A172 (cell line): ENCODE measurements at places on chromosomes 5 and 9. TPM values are rescaled to one million over a fixed set of nuclear protein-coding genes. Genes with fewer than 3 reads are reported as not detected.
A peak's percentile ranks its signal among the peaks of the same experiment; 100 is the strongest.

DNA sequence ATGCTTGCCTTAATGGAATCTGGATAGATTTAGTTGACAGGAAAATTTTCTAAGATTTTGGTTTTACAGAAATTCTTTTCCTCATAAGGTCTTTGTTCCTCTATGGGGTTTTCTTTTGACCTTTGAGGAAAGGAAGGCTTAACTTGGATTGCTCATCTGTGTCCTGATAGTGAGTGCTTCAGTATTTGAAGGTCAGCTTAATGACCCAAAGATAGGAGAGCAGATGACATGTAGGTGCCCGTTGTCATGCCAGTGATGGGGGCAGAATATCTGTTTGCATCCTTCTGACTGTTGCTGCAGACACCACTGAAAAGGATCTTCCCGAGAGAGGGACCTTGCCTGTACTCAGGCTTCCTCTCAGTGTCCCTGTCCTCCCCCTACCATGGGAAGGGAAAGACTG lies 30.9 kb downstream of the MEGF10 start:
- no peak for DNase-seq

DNA sequence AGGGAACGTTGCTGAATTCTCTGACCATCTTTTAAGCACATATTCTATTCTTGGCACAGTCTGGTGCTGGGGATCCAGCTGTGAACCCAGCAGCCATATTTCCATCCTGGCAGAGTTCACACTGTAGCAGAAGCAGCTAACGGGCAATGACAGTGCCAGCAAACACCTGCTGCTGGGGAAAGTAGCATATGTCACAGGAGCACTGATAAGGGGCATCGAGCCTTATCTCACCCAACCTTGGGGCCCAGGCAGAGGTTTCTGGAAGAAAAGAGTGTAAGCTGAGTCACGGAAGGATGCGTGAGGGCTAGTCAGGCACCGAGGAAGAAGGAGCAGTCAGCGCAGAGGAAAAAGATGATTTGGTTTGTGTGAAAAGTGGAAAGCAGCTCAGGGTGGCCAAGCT lies 1.1 kb downstream of the NDOR1 start:
- DNase-seq: no peak

DNA sequence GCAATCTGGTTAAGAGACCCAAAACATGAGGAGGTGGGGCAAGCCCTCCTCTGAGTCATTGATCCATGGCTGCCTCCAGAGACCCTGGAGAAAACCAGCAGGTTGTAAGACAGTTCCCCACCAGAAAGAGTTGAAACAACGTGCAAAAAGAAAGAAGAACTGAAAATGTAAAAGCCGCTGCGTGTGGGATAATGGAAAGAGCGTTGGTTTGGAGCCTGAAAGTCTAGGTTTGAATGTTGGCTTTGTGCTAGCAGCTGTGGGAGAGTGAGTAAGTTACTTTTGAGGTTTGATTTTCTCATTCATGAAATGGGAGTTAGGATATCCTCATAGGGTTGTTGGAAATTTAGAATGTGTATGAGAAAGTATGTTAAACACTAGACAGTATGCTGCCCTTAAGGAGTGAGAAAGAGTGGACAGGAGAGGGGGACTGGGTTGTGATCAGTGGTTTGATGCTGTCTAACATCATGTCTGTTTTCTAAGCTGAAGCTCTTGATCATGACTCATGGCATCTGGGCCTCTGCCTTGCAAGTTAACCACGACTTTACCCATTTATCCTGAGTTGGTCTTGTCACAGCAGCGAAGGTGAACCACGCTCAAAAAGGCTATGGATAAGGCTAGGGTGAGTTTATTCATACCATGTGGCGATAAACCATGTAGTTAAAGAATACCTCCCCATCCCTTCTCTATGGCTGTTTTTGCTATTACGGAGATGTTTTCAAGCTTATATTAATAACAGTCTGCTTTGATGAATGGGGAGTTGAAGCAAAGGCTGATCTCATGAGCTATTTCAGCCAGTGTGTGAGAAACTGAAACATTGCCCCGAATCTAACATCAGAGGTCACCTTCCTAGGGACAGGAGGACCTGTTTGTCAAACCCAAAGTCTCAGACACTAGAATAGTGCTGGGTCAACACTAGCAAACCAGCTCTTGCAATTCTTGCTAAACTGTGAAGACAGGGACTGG lies 41.3 kb downstream of the ZNF366 start:
- peak; percentile 44 for DNase-seq

DNA sequence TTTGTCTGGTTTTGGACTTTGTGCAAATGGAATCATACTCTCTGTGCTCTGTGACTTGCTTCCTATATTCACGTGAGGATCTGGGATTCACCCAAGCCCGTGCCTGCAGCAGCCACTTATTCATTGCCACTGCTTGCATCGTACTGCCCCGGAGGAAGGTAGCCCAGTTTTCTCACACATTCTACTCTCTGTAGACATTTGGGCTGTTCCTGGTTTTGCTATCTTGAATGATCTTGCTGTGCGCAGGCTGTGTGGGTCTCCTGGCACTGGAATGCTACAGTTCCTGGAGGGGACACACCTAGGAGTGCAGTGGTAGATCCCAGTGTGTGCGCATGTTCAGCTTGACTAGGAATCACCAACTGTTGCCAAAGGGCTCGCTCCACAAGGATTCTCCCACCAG lies 99.2 kb upstream of the BOD1 start:
- peak; percentile 16 for DNase-seq

- DNase-seq: no peak
Measured at GRCh38 chr9:72650206-72650605, 128.8 kb downstream of the TMC1 start.

GRCh38 chr5:21774801-21775200 lies 1078.3 kb downstream of the CDH12 start:
- peak; percentile 80 for DNase-seq

- DNase-seq: no peak
Measured at GRCh38 chr9:76608575-76609273, 149.7 kb downstream of the GCNT1 start.

DNA sequence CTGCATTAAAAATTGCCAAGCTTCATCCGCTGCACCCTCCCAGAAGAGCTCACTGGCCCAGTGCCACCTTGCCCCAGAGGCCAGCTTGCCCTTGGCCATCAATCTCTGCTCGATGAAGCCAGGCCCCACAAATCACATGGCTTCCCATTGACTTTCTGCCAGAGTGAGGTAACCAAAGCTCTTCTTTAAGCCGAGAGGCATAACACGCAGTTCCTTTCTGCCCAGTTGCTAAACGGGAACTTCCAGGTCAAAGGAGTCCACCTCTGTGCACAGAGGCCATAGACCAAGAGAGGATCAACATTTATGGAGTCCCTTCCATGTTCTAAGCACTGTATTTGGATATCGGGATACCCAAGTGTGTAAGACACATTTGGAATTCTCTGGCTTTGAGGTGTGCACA lies 208.8 kb downstream of the KIF4B start:
- no peak for DNase-seq

- no peak for DNase-seq
Measured at GRCh38 chr9:135526730-135527571, 5.7 kb downstream of the LCN1 start.

- no peak for DNase-seq
Measured at GRCh38 chr9:86644675-86645034, 290.4 kb upstream of the TUT7 start.

DNA sequence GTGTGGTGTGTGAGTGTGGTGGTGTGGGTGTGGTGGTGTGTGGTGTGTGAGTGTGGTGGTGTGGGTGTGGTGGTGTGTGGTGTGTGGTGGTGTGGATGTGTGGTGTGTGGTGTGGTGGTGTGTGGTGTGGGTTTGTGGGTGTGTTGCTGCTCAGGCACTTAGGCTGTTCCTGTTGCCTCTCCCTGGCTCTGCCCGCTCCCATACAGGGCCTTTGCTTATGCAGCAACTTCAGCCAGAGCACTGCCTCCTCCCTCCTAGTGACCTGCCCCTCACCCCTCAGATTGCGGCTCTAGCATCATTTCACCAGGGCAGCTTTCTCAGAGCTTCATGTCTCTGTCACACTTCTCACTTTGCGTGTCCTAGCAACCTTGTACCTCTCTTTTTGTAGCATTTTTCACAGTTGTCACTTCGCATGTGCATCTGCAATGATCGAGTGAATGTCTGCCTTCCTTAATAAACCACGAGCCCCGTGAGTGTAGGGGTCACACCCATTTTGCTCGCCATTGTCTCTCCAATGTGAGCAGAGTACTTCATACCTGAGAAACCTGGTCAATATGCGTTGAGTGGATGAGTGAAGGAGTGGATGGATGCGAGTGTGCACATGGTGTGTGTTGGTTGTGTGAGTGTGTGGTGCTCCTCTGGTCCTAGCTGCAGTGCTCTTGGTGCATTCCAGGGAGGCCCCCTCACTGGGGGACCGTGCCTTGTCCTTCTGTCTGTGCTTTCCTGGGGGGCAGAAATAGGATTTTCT lies 167.9 kb upstream of the PANK3 start:
- no peak for DNase-seq

- no peak for DNase-seq
Measured at GRCh38 chr9:81363916-81364480, 325.3 kb downstream of the TLE1 start.

DNA sequence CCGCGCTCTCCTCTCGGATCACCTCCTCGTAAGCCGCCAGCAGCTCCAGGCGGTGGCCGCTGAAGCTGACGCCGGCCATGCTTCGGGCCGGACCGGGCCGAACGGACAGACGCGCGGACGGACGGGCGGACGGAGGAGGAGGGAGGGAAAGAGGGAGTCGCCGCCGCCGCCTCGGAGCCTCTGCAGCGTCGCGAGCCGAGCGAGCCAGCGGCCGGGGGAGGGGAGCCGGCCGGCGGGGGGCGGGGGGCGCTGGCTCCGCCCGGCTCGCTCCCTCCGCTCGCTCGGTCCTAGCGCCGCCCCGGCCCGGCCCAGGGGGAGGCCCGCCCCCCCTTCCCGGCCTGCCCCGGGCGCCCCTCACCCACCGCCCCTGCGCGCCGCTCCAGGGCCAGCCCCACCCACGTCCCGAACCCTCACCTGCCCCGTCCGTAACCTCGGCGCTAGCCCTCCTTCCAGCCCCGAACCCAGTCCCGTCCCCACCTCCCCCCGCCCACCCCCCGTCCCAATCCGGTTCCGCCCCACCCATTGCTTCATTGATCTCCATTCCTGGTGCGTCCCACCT lies at the start of gene DBN1:
TSS of gene DBN1 (minus strand) at position 192 of the 559 bp plus-strand sequence. CDS start at position 79, 113 bp downstream.
- peak; percentile 51 for DNase-seq

DNA sequence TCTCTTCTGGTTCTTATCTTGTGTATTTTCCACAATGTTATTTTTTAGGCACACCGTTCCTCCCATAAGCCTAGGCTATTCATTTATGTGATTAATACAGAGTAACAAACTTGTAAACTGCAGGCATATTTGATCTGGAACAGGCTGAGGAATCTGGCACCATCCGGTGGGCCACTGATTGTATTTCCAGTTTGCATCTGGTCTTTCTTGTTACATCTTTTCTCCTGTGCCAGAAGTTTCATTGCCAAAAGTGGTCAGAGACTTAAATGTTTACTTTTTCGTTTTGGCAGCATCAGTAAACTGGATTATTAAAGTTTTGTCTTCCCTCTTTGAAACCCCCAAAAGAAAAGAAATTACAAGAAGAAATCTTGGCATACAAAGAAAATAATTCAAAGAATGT lies 17.9 kb upstream of the ZCCHC7 start:
- no peak for DNase-seq

DNA sequence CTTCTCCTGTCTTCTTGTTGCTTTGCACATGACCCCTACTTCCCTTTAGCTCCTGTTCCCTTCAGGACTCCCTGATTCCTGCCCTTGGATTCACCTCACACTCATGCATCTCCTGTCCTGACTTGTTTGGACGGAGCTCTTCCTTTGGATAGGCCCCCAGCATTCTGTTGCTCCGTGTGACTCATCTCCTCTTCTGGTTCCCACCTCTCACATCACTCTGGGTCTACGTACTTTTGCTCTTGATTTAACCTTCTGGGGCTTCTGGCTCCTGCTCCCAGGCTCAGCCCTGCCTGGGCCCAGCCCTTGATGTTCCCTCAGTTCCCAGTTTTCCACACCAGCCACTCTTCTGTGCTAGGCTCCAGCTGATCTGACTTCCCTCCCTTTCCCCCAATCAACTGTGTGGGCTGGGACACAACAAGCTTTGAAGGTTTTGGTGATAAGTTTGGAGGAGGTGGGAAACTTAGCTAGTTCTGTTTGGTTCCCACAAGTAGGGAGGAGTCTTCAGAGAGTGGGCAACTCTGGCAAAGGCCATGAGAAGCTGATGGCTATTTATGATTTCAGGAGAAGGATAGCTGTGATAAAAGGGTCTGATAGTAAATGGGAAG lies 331.5 kb downstream of the ARHGEF28 start:
- DNase-seq: no peak

DNA sequence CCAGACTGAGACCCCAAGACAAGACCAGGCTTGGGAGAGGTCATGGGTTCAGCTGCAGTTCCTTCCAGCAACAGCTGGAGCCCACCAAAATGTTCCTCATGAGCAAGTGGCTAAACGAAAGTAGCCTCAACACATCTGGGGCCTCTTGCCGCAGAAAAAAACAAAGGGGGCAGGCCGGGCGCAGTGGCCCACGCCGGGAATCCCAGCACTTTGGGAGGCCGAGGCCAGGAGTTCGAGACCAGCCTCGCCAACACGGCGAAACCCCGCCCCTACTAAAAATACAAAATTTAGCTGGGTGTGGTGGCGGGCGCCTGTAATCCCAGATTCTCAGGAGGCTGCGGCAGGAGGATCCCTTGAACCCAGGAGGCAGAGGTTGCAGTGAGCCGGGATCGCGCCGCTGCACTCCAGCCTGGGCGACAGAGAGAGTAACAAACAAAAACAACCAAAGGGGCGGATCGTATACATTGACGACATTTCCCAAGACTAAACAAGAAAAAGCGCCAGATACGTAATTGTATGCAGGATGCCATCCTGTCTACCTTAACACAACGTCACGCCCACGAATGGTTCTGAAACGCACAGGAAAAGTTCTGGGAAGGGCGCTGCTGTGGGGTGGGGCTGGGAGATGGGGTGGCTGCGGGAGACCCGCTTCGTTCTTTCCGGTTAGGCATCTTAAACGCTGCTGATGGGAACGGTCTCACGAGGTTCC lies 1.7 kb downstream of the INPP5E start:
- DNase-seq: no peak

DNA sequence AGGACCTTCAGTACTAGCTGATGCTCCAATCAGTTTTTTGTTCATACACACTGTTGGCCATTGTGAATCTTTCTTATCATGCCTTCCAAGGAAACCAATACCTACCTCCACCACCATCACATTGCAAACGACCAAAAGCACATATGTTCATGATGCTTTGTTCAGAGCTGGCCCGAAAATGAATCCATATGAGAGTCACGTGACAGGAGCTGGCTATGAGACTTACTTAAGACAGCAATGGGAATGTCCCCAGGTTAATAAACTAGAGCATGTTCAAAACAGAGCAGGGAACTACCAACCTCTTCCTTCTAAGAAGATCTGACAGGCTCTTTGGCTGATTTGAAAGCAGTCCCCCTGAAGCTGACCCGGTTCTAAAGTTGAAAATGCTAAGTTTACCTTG lies 93.5 kb downstream of the FGF1 start:
- no peak for DNase-seq

Gene GTF2H2C
- 52.6 and 65.7 TPM in 2 replicates for total RNA-seq

Gene CDX1
- total RNA-seq: not detected in 2 replicates

Gene GABRG2
- 0.79 and 3.4 TPM in 2 replicates for total RNA-seq

Gene TAF11L5
- not detected in 2 replicates for total RNA-seq

Gene STC2
- total RNA-seq: 0.03 and 0.10 TPM in 2 replicates

Gene BTNL9
- not detected in 2 replicates for total RNA-seq

Gene SCGB3A1
- not detected in 2 replicates for total RNA-seq
